ENCODE measurements at places on chromosomes 6 and 20. TPM values are rescaled to one million over a fixed set of nuclear protein-coding genes. Genes with fewer than 3 reads are reported as not detected.

DNA sequence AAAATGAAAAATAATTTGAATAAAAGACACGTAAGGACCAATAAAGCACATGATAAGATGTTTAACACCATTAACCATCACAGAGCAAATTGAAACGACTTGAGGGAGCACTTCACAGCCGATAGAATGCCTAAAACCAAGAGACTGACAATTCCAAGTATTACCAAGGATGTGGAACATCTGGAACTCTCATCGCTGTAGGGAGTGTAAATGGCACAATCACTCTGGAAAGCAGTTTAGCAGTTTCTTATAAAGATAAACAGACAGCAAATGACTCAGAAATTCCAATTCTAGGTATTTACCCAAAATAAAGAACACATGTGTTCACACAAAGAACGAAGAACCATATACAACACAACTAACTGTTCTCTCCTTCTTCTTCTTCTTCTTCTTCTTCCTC lies 8.5 kb upstream of the UBD start:
- no peak overlapping the region for H3K4me3 ChIP-seq
- no peaks in the 10 kb centered on the region for H3K36me3 ChIP-seq
- H3K4me1 ChIP-seq, result no peaks in the 10 kb centered on the region
- no peaks in the 10 kb centered on the region for H3K27me3 ChIP-seq
- H3K27ac ChIP-seq, result no peak overlapping the region

- H3K4me1 ChIP-seq, result no peaks in the 10 kb centered on the region
- peak overlapping the region; percentile 12 for H3K27ac ChIP-seq
- DNase-seq, result no peak
- H3K4me3 ChIP-seq, result no peak overlapping the region
These were observed 46.0 kb upstream of the UST start for GRCh38 chr6:148700741-148701311.

DNA sequence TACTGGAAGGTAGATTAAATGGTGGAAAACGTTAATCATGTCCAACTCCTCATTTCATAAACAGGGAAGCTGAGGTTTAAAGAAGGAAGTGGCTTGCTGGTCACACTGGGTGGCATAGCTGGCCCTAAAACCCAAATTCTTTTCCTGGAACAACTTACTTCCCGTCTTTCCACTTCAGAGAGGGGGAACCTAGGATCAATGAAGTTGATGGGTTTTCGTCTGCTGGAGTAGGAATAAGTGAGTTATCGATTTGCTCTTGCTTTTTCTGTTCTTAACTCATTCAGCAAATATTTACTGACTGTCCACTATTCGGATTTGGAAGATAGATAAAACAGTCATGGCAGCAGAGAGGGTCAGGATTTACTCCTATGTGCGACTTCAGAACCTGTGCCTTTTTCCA lies 1.2 kb upstream of the SYS1 start:
- peak overlapping the region; percentile 94 for H3K27ac ChIP-seq
- H3K36me3 ChIP-seq, result peaks cover 14% of the 10 kb centered on the region
- H3K27me3 ChIP-seq, result no peaks in the 10 kb centered on the region
- peaks cover 56% of the 10 kb centered on the region for H3K4me1 ChIP-seq
- H3K4me3 ChIP-seq, result no peak overlapping the region
- DNase-seq, result no peak

DNA sequence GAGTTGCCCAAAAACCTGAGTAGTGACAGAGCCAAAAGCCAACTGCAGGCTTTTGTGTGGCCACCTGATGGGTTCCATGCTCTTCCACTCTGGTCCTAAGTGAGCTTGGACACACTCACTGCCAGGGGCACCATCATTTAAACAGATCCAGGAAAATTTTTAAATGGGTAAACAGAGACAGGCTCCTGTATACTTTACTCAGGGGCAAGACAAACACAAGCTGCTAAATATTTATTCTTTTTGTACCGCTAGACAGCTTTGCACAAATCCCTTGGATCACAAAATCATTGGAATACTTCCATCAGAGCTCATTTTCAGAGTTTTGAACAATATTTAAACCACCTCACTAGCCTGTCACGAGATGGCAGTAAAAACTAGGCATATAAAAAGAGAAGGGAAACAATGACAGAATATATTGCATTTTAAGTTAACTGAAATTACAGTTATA lies 31.4 kb downstream of the GCLC start:
- H3K27ac ChIP-seq, result no peak overlapping the region
- no peaks in the 10 kb centered on the region for H3K27me3 ChIP-seq
- no peaks in the 10 kb centered on the region for H3K4me1 ChIP-seq
- peaks cover 51% of the 10 kb centered on the region for H3K36me3 ChIP-seq
- H3K4me3 ChIP-seq, result no peak overlapping the region
- no peak for DNase-seq

GRCh38 chr6:170098428-170099170 lies 192.3 kb downstream of the DLL1 start:
- no peaks in the 10 kb centered on the region for H3K27me3 ChIP-seq
- H3K27ac ChIP-seq, result no peak overlapping the region
- DNase-seq, result peak; percentile 48

Gene SPATA25
- 1.1 TPM for total RNA-seq

Gene TP53TG5
- not detected for total RNA-seq

Gene TCP11
- total RNA-seq, result not detected

GRCh38 chr20:61254881-61255626 lies 3.0 kb downstream of the CDH4 start:
- no peak overlapping the region for H3K4me3 ChIP-seq
- H3K4me1 ChIP-seq, result peaks cover 22% of the 10 kb centered on the region
- H3K36me3 ChIP-seq, result no peaks in the 10 kb centered on the region
- H3K27me3 ChIP-seq, result no peaks in the 10 kb centered on the region

Gene GLP1R
- total RNA-seq, result 1.9 TPM

Gene SMPD2
- 5.5 TPM for total RNA-seq

DNA sequence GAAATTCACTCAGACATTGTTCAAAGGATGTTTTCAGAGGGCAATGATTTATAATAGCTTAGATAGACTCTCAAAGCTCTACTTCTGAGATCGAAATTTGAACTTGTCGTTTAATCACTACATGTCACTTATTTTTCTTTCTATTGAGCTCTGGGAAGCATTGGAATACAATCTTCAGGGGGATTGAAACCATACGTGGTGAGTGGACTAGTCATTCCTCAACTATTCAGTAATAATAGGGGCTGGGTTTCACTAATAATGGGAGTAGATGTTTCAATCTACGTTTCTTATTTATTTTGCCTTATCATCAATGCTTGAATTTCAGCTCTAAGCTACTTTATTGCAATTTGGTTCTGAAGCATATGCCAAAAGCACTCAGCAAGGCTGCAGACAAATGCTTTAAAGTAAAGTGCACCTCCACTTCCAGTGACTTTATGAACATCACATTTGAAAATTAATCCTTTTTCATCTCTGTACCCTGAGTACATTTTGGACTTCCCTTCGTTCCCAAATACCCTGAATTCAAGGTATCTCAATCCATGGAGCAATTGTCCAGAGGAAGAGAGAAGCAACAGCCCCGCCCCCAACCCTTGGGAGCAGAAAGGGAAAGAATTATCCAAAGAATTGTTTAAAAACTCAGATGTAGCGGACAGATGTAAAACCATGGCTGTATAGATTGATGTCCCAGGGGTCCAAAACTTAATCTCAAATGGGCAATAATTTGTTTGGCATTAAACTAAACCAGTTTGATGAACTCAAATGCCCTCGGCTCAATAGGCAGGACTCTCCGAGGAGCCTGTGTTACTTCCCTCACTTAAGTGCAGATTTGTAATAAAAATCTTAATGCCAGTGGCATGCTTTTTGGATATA lies 68.1 kb downstream of the HFE start:
- no peak for DNase-seq
- peaks cover 20% of the 10 kb centered on the region for H3K4me1 ChIP-seq
- no peaks in the 10 kb centered on the region for H3K36me3 ChIP-seq
- peak overlapping the region; percentile 96 for H3K27ac ChIP-seq
- no peaks in the 10 kb centered on the region for H3K27me3 ChIP-seq

GRCh38 chr6:25312703-25313102 lies 33.5 kb downstream of the CARMIL1 start:
- no peak overlapping the region for H3K4me3 ChIP-seq
- H3K36me3 ChIP-seq, result no peaks in the 10 kb centered on the region
- H3K27me3 ChIP-seq, result no peaks in the 10 kb centered on the region
- DNase-seq, result no peak
- peak overlapping the region; percentile 71 for H3K27ac ChIP-seq

DNA sequence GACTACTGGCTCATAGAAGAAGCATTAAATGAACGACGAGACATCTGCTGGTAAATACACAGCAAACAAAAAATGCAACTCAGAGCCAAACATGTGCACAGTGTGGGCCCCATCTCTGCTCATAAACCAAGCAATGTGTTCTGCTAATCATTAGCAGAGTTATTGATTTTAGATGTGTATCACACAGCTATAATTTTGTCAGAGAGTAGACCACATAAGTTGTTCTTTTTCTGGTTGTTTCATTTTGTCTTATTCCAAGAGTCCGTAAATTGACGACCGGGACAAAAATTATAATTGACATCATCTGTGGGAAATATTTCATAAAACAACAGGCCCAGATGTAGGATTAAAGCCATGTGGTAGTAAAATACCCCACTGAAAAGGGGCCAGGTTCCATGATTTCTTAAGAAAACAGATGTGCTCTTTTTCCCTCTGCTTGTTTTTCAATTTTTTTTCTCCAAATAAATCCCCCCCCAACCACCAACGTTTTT lies 423.6 kb downstream of the HAO1 start:
- no peak overlapping the region for H3K4me3 ChIP-seq
- H3K27ac ChIP-seq, result no peak overlapping the region
- H3K27me3 ChIP-seq, result no peaks in the 10 kb centered on the region
- H3K4me1 ChIP-seq, result no peaks in the 10 kb centered on the region
- DNase-seq, result no peak

GRCh38 chr6:106360989-106361430 lies 493 bp downstream of the CRYBG1 start:
- H3K4me1 ChIP-seq, result no peaks in the 10 kb centered on the region
- peaks cover 16% of the 10 kb centered on the region for H3K27me3 ChIP-seq
- H3K27ac ChIP-seq, result no peak overlapping the region

Gene TRIM15
- not detected for total RNA-seq

Gene TNXB
- 210 TPM for total RNA-seq

Gene ACOT8
- total RNA-seq, result 40.9 TPM

GRCh38 chr20:24321973-24322372 lies 147.5 kb upstream of the SYNDIG1 start:
- no peaks in the 10 kb centered on the region for H3K27me3 ChIP-seq
- H3K36me3 ChIP-seq, result no peaks in the 10 kb centered on the region
- H3K4me1 ChIP-seq, result no peaks in the 10 kb centered on the region
- peak; percentile 40 for DNase-seq
- no peak overlapping the region for H3K27ac ChIP-seq

Gene EDN3
- total RNA-seq, result not detected

Gene TFAP2C
- 0.37 TPM for total RNA-seq

- peak overlapping the region; percentile 7 for H3K27ac ChIP-seq
- H3K4me3 ChIP-seq, result no peak overlapping the region
- H3K27me3 ChIP-seq, result no peaks in the 10 kb centered on the region
These were observed 51.1 kb downstream of the TCP11 start for GRCh38 chr6:35089935-35090505.

DNA sequence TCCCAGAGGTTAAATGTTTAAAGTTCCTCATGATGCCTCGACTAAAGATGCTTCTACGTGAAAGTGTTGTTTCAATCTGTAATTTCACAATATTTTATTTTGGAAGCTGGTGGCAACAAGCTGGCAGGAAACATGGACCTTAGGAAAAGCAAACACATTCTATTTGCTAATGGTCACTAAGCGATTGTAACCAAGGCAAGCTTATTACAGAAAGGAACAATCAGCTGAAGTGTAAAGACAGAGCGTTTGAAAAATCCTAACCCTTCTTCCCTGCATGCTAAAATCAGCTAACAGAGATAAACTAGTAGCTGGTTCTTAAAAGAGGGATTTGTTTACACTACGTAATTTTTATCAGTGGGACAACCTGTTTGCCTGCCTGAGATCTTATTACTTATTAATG lies 50.0 kb downstream of the IL20RA start:
- H3K27me3 ChIP-seq, result no peaks in the 10 kb centered on the region
- H3K27ac ChIP-seq, result no peak overlapping the region
- no peaks in the 10 kb centered on the region for H3K4me1 ChIP-seq
- no peak for DNase-seq
- H3K4me3 ChIP-seq, result no peak overlapping the region

Gene SYTL3
- total RNA-seq, result 5.6 TPM

DNA sequence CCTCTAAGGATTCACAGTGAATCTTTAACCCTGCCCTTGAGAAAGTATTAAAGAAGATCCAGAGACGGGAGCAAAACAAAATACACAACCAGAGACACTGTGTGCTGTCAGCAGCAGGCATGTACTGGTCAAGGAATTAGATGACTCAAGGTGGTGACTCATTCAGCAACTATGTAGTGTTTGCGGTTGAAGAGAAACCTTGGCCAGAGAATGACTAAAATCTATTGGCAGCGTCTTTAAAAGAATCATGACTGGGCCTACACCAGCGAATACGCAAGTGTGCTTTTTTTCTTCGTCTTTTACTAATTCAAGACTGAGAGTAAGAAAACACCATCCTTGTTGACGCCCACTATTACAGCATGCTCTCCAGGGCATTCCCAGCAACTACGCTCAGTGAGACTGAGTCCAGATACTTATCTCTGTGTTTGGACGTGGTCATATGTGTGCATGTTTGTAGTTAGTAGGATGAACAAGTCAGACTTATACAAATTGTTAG lies 72.4 kb upstream of the BACH2 start:
- peak overlapping the region; percentile 56 for H3K27ac ChIP-seq
- H3K4me1 ChIP-seq, result peaks cover 5% of the 10 kb centered on the region
- H3K27me3 ChIP-seq, result no peaks in the 10 kb centered on the region
- peak; percentile 81 for DNase-seq

DNA sequence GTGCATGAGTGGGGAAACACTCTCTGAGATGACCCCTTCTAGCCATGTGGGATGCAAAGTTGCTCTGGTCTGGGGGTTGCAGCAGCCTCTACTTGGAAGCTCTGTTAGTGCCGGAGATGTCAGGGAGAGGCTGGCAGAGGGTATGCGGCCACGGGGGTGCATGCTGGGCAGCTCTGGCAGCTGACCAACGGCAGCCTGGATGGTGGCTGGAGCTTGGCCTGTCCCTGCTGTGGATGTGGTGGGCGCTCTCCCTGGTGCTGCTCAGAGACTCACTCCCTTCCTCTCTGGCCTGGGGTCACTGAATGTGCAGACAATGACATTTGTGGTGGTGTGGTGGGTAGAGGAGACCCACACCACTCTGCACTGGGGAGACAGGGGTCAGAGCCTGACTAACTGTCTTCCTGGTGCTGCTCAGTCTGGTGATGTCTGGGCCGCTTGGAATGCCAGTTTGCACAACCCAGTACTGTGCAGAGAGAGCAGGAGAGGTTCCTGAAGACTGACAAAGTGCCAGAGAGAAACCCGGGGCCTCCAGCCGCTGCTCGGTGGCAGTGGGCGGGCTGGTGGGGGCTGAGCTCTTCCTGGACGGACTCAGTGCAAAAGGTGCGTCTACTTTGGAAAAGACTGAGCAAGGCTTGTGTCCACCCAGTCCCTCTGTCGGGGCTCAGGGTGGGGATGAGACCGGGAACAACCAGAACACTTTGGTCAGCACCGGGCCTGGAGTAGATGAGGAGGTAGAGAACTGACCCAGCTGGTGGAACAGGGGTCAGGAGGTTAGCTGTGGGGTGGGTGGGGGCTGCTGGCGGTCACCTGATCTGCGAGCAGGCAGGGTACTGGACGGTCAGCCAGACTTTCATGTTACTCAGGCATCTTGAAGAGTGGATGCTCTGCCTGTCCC lies 2.7 kb downstream of the MYT1 start:
- DNase-seq, result no peak
- H3K36me3 ChIP-seq, result no peaks in the 10 kb centered on the region
- H3K4me3 ChIP-seq, result no peak overlapping the region
- H3K4me1 ChIP-seq, result no peaks in the 10 kb centered on the region
- no peak overlapping the region for H3K27ac ChIP-seq

Data from right atrium auricular region (tissue), 2 donors.